ENCODE measurements at places on chromosomes 2 and 18. TPM values are rescaled to one million over a fixed set of nuclear protein-coding genes. Genes with fewer than 3 reads are reported as not detected.

DUSP19 gene
- total RNA-seq: 2.9 TPM

TTN gene
- total RNA-seq: 1.8 TPM

SKOR2 gene
- total RNA-seq: not detected

MOCOS gene
- total RNA-seq: 0.14 TPM

FAP gene
- total RNA-seq: not detected

NEU4 gene
- 0.08 TPM for total RNA-seq

HOXD9 gene
- not detected for total RNA-seq

Measured in activated naive CD8-positive, alpha-beta T cell treated with anti-CD3 and anti-CD28 coated beads for 36 hours (primary cell).